CD4-positive, alpha-beta T cell treated with Interleukin-4 for 4 hours (primary cell): ENCODE measurements at places on chromosomes 2 and 18.

DNA sequence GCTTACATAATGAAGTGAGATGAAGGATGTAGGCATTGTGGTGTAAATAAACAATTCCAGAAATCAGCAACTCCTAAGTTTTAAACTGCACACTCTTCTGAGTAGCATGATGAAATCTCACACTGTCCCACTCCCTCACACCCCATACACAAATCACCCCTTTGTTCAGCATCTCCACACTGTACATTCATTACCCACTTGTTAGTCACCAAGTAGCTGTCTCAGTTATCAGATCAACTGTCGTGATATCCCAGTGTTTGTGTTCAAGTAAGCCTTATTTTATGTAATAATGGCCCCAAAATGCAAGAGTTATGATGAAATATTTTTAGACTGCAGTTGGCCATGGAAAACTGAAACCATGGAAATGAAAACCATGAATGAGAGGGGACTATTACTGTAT, 135.7 kb downstream of the GRB14 start:
- DNase-seq = no peak

DNA sequence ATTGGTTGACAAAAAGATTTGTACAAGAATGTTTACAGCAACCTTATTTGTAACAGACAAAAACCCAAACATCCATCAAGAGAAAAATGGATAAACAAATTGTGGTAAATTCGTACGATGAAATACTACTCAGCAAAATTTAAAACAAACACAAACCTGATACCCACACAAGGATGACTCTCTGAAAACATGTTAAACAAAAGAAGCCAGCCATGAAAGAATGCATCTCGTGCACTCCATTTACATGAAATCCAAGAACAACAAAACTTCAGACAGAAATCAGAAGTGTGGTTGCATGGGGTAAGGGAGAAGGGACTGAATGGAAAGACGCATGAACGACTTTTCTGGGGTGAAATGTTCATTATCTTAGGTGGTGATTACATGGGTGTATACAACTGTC, 93.4 kb downstream of the SLC25A12 start:
- DNase-seq = no peak

GRCh38 chr2:219533930-219534661, 9.5 kb downstream of the CHPF start:
- no peak for DNase-seq

DNA sequence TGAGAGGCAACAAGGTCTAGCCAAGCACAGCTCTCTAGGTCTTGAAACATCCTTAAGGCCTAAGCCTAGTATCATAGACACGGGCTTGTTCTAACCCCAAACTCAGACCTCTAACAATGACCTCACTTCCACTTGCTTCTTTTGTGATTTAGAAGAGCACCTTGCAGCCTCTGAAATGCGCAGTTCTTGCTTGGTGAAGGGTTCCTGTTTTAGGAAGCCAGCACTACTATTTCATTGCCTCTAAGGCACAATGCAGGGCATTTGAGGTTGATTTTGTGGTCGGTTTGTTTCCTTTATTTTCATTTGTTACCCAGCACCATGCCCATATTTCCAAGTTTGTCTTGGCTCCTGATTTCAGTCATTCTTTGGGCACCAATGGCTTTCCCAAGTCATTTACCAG, 117.0 kb upstream of the CYP1B1 start:
- no peak for DNase-seq

DNA sequence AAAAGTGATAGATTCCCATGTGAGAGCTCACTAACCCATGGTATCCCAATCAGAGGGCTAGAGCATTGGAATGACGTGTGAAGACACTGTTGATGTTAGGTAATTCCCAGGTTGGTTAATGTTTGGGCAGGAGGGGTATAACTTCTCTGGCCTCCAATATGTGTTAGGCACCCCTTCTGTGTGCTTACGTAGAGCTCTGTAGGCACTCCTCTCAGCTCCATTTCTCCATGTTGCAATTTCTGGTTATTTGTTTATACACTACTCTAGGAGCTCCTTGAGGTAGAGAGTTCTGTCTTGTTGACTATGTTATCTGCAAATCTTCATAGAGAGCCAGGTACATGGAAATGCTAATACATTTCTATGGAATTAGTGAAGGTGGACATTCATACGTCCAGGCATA, 153.5 kb downstream of the RPIA start:
- DNase-seq = no peak

GRCh38 chr2:98552499-98553179, 55.7 kb downstream of the COA5 start:
- DNase-seq = no peak

DNA sequence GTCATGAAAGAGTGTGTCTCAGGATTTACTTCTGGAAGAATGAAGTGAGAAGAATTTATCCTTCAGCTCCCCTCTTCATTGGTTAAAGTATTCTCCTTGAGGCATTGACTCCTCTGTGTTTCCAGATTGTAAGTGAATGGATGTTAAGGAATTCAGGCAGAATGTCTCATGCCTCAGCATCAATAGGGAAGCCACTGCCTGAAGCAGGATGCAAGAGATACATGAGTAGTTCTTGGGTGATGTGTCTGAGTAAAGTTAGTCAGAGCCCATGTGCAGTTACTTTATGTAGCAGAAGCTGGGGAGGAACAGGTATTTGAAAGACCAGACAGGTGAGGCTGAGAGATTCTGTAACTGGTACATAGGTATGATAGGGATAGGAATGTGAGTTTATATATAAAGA, 34.0 kb upstream of the TMEFF2 start:
- no peak for DNase-seq

GRCh38 chr2:240511351-240512108, 46.3 kb downstream of the ANKMY1 start:
- no peak for DNase-seq

DNA sequence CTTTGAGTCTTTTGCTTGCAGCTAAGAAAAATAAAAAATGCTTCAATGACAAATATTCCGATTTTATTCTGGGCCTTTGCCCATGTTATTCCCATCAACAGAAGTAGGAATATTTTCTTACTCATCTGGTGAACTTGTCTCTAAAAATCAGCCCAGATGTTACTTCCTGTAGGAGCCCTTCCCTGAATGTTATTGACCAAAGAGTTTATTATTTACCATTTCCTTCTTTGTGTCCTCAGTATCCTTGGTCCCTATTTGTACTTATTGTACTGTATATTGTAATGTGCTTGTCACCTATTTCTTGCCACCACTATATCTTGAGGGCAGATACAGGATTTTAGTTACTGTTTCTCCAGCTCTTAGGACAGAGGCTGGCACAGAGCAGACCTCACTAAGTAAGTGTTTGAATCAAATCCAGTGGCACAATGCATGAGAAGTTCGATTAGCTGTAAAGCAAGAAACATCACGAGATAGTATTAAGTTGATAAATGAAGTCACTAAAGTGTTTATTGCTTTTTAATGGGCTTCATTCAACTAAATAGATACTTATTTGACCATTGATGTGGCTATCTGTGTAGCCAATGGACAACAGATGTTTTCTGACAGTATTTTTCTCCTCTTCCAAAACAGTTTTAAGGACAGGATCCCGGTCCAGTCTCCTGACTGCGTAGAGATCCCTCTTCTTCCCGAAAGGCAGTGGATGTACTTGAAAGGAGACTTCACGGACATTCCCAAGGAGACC, 109.1 kb downstream of the DDX1 start:
- DNase-seq = no peak

GRCh38 chr18:45386041-45386655, 229.1 kb upstream of the SLC14A2 start:
- no peak for DNase-seq

GRCh38 chr2:148730085-148730484, 85.5 kb downstream of the EPC2 start:
- no peak for DNase-seq

DNA sequence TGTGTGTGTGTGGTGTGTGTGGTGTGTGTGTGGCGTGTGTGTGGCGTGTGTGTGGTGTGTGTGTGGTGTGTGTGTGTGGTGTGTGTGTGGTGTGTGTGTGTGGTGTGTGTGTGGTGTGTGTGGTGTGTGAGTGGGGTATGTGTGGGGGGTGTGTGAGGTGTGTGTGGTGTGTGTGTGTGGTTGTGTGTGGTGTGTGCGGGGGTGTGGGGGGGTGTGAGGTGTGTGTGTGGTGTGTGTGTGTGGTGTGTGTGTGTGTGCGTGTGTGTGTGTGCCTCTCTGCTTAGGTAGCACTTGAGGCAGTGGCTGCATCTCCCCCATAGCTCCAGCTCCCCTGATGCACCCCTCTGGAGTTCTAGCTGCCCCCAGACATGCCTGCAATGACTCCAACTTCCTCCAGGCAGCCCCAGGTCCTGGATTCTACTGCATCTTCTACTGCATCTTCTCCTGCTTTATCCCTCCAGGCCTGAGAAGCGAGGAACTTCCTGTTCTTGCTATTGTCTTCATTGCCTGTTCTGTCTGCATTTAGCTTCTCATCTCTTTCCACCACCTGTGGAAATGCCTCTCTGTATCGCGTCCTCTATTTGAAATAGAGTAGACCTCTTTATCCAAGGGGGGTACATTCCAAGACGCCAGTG, 22.2 kb upstream of the MLPH start:
- no peak for DNase-seq

- DNase-seq = no peak
These were observed 39.8 kb downstream of the GREB1 start for GRCh38 chr2:11573418-11574175.

GRCh38 chr18:32244881-32245280, 55.0 kb downstream of the MEP1B start:
- no peak for DNase-seq

- DNase-seq = peak; percentile 84
These were observed 86.3 kb downstream of the ZFP36L2 start for GRCh38 chr2:43139996-43140621.

GRCh38 chr2:118729760-118730159, 117.7 kb downstream of the EN1 start:
- no peak for DNase-seq

- no peak for DNase-seq
These were observed 3.3 kb downstream of the SH3BP4 start for GRCh38 chr2:234955091-234955591.

DNA sequence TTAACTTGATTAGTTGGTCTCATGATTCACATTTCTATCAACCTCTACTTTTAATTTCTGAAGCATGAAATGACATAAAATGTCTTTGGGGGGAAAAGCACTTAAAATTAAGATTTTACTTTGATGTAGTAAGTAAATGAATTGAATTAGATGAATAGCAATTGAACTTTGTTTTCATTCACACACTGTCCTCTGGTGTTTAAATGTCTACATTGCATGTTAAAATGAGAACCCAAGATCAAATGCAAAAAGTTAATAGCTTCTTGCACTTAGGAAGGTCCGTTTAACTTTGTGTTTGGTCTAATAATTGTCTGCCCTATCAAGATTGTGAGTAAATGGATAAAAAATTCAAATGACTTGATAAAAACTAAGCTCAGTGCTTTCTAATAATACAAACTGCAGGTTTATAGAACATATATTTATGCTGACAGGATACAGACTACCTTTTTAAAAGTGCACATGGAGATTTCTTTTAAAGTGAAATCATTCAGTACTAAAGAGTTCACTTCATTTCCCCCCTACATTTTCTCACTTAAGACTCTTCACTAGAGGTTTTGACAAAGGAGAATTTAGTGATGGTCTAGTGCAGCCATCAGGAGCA, 156.2 kb upstream of the NABP1 start:
- peak; percentile 21 for DNase-seq

- DNase-seq = peak; percentile 85
These were observed at the start of gene SP140L for GRCh38 chr2:230326453-230327417. Gene SP140L, plus strand, starts transcription at chr2:230327193. Its CDS starts 77 bp downstream, at chr2:230327270.

GRCh38 chr18:35703043-35703688, 121.6 kb downstream of the GALNT1 start:
- no peak for DNase-seq

- no peak for DNase-seq
These were observed 59.2 kb upstream of the SLC5A7 start for GRCh38 chr2:107927034-107927534.

DNA sequence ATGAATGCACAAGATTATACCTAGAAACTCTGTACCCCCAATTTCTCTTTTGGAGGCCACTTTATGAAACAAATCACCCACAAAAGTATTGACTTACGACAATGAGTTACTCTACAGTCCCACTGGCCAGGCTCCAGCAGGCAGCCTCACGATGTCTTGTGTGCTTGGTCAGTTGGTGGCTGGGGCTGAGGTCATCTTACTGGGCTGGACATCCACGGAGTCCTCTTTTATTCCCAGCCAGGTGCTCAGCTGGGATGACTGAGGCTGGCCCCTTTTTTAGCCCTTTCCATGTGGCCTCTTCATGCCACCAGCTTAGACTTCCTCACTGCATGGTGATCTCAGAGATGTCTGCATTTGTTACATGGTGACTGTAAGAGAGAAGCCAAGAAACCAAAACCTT, 8.9 kb upstream of the ID2 start:
- no peak for DNase-seq

- DNase-seq = peak; percentile 23
These were observed 1.0 kb downstream of the ZDBF2 start for GRCh38 chr2:206275312-206276055.

GRCh38 chr2:215751200-215751910, 262.0 kb downstream of the MREG start:
- DNase-seq = no peak

- DNase-seq = no peak
These were observed 70.2 kb downstream of the SOCS6 start for GRCh38 chr18:70359071-70359470.

GRCh38 chr2:44705356-44705755, 236.1 kb upstream of the SIX3 start:
- no peak for DNase-seq

DNA sequence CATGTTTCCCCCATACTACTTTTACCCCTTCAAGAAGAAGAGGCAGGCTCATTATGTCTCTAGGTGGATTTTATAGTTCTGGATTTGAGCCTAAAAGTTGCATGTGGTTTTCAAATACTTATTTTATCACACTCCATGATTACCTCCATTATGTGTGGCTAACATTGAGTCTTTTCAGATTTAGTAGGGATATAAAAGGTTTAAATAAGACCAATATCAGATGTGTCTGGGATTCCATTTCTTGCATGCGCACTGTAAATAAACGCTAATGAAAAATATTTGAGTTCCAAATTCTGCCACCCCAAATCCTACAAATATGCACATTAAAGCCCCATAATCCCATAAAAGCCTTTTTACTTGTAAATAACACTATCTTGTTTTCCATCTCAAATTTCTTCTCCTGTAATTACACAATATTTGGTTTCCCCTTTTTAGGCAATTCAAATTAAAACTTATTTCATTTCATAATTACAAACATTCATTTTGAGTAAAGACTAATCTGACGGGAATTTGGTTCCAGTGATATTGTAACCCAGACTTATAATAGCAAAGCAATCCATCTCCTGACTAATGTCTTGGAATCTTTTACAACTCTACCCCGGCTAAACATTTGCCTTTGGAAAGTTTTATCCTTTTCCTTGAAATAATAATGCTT, 600.0 kb downstream of the SLC4A3 start:
- DNase-seq = no peak

- no peak for DNase-seq
These were observed 61.8 kb downstream of the FAM168B start for GRCh38 chr2:131031431-131031841.

GRCh38 chr2:111708476-111709180, 175.4 kb downstream of the ANAPC1 start:
- no peak for DNase-seq

- no peak for DNase-seq
These were observed 21.1 kb upstream of the PLEK start for GRCh38 chr2:68344031-68344430.
